ENCODE measurements at places on chromosomes 12 and 14.
A peak's percentile ranks its signal among the peaks of the same experiment; 100 is the strongest.

DNA sequence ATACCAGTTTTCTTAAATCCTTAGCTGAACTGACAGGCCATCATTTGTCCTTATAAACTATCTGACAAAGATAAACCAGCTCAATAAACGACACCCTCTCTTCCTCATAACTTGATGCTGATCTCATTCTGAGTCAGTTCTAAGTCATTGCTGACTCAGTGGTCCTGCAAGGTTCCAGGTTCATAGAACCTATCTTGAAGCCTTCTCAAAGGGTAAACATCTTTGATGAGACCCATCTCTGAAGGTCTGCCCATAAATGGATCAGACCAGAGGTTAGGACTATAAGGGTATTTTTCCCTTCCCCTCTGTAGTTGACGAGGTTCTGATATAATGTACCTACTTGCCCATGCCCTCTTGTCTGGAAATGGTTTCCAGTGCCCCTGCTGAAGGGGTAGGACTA is 11.9 kb downstream of the NAA25 start:
- no peak for DNase-seq

DNA sequence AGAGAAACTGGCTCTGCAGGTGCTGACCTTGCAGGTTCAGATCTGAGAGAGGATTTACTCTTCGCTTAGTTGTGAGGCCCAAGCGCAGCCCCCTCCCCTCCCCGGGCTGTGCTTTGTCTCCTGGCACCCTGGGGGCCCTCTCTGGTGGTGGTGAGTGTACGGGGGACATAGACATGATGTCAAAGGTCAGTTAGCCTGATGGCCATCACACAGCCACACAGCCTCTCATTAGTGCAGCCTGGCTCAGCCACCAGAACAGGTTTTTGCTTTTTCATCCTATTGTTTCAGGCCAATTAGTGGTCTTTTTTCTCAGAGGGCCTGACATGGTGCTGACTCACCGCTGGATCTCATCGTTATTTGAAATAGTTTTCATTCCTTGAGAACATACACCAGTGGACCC is 437.9 kb downstream of the AACS start:
- peak; percentile 41 for DNase-seq

DNA sequence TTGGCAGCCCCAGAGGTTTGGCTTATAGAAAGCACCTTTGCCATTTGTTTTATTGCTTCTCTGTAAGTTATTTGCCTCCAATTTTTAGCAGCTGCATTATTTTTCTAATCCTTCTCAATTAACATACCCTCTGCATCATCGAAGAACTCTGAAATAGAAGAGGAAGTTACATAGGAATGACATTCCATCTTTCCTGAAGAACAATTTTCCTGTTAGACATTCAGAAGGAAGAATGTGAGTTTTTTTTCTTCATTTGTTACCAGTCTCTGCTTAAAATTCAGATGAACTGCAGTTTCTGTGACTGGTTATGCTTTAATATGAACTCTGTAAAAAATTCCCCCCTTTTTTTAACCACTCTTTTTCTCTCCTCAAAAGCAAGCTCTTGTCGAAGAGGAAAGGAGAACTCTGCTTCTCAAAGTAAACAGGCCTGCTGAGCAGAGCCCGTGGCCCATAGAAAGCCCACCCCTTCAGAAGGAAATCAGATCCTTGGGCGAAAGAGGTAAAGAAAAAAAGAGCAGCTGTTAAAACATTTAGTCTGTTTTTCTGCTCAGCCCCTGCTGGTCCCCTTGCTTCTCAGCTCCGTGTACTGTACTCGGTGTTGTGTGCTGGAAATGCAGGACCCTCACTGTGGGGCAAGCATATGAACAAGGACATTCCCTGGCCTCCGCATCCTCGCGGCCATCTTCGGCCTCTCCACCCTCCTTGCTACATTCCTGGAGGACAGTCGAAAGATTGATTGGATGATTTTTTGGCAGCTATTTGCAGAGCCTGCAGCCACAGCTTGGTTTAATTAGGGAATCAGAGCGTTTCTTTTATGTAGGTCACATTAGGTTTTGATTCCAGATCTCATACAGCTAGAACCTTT is 164.4 kb upstream of the LRIG3 start:
- DNase-seq, result no peak

GRCh38 chr14:74612350-74613021 is 449 bp upstream of the LTBP2 start:
- DNase-seq, result peak; percentile 91

DNA sequence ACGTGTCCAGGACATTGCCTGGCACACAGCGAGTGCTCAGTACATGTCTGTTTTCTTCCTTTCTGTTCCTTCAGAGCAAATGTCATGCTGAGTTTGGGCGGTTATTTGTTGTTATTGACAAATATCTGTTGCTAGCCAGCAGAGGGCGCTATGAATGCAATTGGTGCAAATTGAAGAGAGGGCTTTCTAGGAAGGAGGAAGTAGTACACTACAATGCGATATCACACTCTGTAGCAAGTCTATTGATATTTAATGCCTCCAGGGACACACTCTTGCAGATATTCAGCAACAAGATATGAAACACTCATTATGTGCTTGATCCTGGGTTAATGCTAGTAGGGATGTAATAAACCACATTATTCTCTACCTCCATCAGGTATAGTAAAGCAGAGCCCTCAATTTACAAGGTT is 267.3 kb upstream of the SRRM4 start:
- peak; percentile 76 for DNase-seq

GRCh38 chr14:69612014-69612782 is 802 bp downstream of the SUSD6 start:
- peak; percentile 35 for DNase-seq

DNA sequence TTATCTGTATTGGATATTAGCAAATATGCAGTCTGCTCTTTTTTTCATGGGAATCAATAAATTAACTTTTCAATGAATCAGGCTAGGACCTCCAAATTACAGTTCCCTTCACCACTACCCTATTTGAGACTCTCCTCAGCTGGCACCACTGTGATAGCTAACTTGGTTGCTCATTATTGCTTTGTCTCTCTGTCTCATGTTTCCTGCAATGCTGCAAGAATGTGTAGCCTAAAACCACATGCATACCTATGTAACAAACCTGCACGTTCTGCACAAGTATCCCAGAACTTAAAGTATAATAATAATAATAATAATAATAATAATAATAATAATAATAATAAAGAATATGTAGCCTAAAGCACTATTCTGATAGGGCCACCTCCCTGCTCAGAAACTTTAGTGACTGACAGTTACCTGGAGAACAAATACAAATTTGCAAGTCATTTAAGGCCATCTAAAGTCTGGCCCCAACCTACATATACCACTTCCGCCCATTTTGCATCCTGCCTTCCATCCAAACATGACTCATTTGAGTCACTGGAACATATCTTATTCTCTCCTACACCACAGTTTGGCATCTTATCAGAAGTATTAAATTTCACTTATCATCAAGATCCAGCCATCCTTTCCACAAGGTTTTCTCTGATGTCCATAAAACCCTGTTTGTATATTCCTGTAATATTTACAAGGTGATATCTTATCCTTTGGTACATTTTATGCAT is 215.1 kb downstream of the LRRK2 start:
- DNase-seq, result no peak

DNA sequence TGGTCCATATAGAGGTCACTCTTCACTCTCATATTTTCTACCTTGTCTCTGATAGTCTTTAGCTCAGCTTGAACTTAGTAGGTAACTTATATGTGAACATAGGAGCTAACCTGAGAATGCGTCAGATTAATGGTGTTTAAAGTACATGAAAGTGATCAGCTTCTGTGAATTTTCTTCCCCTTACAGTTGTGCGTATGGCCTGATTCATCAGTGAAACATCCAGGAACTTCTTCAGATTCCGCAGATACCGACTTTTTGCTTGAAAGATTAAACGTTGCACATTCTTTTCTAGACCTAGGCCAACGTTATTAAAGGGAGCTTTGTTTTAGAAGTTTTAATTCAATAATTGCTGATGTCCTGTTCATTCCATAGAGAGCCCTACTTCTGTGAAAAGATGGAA is 1945.1 kb upstream of the SEL1L start:
- no peak for DNase-seq

Measured in glutamatergic neuron (in vitro differentiated cells).